HCT116 (cell line): ENCODE measurements at places on chromosomes 7 and 10. TPM values are rescaled to one million over a fixed set of nuclear protein-coding genes. Genes with fewer than 3 reads are reported as not detected.

DNA sequence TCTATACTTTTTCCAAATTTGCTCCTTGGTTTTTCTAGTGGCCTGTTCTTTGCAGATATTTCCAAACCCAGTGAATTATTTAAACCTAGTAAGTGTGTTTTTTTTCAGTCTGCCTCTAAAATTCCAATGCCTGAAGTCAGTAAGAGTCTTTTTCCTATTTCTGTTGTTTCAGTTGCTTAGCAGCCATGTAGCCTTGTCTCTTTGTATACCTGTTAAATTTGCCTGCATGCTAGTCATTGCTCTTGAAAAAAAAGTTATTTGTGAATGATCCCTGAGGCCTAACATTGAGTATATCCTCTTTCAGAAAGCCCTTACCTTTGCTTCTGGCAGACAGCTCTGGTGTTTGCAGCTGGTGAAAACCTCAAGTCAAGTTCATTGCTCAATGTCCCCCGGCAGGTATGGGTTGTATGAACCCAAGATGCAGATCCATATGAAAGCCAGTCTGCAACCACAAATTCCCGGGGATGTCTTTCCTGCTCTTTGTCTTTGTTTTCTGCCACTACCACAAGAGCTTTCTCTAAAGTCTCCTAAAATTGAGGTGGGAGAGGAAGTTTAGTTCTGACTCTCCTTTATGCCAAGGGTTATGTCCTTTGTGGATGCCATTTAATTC, 35.7 kb downstream of the CH25H start:
- DNase-seq: no peak

DNA sequence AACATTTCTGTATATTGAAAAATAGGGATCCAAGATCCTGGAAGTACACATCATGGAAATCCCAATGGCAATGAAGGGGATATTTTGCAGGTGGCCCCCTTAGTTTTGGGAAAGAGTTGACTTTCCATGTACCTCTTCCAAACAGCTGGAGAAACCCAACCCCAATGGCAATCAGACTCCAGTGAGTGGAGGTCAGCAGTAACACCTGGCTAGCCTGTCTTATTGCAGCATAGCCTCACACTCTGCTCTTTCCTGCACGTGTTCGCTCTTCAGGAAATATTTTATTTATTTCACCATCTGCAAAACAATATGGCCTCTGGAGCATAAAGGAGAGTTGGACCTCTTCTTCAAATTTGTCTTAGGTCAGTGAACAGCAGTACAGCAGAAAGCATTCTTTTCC, 340.0 kb upstream of the NRP1 start:
- DNase-seq: no peak

DNA sequence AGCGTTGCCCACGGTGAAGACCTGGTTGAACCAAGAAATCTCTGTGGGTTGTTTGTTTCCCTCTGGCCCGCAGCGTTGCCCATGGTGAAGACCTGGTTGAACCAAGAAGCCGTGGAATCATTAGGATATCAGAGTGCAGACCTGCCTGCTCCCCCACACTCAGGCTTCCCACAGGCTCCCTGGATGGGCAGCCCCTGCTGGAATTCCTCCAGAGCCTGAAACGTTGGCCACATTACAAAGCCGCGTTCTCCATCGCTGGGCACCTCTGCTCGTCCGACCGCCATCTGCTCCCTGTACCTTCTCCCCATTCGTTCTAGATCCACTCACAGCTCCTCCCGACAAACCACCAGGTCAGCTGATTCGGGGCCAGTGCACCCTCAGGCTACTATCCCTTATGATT, 266.9 kb upstream of the SHH start:
- DNase-seq: no peak

GRCh38 chr10:29104661-29105399, 184.0 kb upstream of the LYZL1 start:
- DNase-seq: no peak

The FKBP6 gene
- not detected for total RNA-seq

The ARMH3 gene
- 30.4 TPM for total RNA-seq

DNA sequence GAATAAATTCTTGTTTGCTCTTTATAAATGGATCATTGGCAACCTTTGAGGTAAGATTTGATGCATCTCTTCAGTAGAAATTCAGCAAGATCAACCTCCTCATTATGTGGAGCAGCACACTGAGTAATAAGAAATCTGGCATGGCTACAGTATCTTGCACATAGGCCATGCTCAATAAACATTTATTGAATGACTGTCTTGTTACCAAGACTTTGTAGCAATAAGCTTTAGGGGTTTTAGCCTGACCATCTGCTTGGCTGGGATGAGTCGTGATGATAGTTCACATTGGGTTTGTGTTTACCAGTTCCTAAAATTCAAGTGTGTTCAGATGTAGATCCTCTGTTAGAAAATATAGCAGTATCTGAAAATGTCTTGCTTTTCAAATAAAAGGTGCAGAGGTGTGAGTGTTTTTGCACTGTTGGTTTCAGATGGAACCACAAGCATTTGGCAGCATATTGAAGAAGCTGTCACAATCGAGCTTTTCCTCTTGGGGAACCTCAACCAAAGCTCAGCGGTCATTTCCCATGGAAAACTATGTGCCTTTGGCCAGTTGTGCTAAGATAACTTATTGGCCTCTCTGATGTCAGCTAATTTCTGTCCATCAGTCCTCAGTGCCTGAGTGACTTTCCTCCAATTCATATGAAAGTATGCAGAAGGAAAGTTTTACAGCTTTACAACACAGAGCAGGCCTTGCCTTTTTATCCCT, 442.6 kb downstream of the GFRA1 start:
- no peak for DNase-seq

DNA sequence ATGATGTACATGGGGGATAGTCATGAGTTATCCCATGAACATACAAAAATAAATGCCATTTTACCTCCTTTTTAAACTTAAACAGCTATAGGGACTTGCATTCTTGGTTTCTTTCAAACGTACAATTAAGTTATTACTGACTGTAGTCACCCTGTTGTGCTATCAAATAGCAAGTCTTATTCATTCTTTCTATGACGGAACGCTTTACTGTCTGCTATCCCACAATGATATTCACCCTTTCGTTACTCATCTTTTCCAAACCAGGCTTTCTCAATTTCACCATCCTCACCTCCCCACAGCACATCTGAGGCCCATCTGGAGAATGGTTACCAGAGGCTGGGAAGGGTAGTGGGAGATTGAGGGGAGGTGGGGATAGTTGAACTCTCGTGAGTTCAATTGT, 218.8 kb downstream of the PHF14 start:
- DNase-seq: no peak

- no peak for DNase-seq
Measured at GRCh38 chr7:77699056-77699455, 2.8 kb downstream of the RSBN1L start.

DNA sequence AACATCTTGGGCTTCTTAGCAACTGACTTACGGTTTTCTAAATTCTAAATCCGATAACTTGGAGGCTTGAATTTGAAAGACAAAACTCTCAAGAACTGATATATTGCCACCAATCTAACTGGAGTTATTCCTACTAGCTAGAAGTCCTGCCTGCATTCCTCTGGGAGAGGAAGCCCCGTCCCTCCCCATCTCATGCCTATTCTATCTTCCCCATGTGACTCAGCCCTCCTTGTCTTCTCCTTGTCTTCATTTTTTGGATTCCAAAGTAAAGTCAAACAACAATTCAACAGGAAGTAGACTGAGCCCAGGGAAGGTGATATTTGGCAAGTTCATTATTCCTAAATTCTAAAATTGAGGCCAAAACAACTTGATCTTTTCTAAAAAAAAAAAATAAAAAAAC, 587.7 kb downstream of the KCNMA1 start:
- DNase-seq: no peak

DNA sequence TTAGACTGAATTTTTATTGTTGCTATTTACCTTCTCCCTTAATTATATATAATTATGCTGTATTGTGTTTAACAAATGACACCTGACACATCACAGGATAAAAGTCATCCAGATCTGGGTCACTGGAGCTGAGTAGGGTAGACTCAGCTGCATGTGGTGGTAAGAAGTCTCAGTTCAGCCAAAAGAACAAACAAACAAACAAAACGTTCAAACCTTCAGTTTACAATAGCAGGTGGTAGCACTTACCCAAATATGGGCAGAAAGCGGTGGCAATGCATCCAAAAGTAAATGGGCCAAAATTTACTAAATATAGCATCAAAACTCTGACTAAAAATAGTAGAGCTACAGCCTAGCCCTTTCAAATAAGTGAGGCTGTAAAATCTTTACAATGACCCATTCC, 42.2 kb downstream of the ZWINT start:
- DNase-seq: no peak

The EBF3 gene
- 0.12 TPM for total RNA-seq

DNA sequence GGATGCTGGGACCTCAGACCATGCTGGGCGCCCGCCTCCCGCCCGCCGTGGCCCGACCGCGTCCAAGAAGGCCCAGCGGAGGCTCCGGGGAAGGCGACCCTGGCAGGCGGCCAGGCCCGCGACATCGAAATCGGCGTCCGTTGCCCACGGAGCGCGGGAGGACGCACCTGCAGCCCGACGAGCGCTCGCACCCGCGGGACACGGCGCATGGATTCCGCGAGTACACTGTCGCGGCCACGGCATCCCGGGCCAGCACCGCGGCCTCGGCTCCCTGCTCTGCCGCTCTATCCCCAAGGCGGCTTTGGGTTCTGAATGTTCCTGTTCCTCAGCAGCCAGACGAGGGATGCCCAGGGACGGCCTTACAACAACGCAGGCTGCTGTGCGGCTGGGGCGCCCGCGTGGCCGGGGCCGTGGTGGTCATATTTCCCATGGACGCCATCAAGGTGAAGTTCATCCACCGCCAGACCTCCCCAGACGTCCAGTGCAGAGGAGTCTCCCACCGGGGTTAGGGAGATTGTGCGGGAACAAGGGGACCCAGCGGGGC, 67.5 kb upstream of the ZNF722 start:
- DNase-seq: no peak

The ST8SIA6 gene
- total RNA-seq: 1.3 TPM

The PSD gene
- total RNA-seq: 9.7 TPM

The ATRNL1 gene
- 1.3 TPM for total RNA-seq

The TFPI2 gene
- total RNA-seq: 0.15 TPM

DNA sequence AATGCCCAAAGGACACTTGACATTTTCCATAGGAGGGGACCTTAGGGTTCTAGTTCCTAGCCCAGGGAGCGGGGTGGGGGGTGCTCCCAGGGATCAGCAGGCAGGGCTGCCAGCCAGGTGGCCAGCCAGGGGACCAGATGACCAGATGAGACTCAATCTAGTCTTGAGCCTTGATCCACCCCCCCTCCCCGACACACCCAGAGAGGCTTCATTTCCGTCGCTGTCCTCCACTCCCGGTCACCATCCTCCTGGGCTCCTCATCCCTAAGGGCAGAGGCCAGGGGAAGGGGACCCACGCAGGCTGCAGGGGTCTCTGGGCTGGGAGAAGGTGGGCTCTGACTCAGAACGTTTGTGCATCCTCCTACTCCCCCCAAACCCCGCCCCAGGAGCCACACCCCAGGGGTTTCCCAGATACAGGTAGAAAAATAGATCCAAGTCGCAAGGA, 1.0 kb downstream of the STX1A start:
- no peak for DNase-seq

DNA sequence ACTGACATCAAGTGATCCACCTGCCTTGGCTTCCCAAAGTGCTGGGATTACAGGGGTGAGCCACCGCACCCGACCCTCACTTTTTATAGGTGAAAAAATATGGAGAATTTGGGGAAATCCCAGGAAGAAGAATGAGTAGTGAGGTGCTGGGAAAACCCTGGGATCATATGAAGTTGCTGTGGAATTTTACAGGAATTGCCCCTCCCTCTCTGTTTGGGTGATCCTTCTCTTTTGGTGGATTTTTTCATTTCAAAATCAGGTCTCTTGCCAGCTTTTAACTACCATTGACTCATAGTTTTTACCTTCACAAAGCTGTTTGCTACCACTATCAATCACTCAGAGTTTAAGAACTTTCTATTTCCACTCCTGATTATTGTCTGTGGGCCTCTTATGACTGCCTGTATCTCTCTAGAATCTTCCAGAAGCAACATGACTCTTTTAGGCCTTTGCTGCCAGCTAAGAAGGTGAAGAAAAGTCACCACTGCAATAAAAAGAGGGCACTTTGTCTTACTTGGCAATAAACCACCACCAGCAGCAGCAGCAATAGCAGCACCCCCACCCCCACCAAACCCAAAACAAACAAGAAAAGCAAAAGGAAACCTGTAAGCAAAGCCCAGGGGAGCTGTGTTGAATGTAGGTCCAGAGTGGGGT, 4.0 kb upstream of the GIMAP8 start:
- DNase-seq: no peak

The CPA2 gene
- 1.5 TPM for total RNA-seq

- no peak for DNase-seq
Measured at GRCh38 chr10:71863203-71863602, 12.2 kb upstream of the PSAP start.
